ENCODE measurements at places on chromosomes 2 and 18.

DNA sequence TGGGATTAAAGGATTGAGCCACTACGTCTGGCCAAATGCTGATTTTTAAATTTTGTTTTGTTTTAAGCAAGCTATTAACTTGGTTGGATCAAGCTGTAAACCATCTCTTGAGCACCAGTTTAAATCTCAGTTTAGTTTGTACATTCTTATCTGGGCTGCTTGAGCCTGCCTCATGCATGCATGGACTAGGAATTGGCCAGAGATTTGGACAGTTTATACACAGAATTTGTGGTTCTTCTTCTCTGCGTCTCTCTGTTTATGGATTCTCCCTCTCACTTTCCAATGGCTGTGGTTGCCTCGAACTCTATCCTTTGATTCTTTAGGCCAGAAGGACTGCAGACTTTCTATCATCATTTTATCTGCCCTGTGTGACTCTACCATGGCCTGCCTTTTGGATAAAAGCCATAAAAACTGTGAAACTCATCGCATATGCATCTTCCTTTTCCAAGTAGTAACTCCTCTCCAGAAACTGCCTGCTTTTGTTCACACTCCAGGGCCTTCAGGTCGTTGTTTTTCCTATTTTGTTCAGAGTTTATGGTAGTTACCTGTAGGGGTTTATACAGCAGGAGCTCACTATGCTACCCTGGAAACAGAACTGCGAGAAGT is 32.5 kb upstream of the PLB1 start:
- no peak for DNase-seq

- peak; percentile 8 for DNase-seq
These were observed 7.4 kb upstream of the DUSP19 start for GRCh38 chr2:183070942-183071844.

DNA sequence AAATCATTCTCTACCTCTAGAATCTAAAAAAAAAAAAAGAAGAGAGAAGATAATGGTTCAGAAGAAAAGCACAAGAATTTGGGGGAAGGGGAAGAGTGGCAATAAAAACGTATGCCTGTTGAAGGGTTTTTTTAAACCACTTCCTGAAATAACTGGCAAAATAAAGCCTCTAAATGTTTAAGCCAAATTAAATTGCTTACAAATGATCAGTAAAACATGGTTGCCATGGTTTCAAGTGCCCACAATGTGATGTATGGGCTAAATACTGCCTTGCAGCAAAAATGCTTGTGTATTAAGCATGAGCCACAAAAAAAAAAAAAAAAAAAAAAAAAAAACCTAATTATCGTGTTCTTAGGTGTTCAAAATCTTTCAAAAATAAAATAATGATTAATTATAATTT is 60.8 kb downstream of the RBM43 start:
- DNase-seq: no peak

GRCh38 chr2:101419096-101419663 is 31.9 kb upstream of the CREG2 start:
- DNase-seq: peak; percentile 71

- DNase-seq: no peak
These were observed 73.3 kb upstream of the SP3 start for GRCh38 chr2:174038462-174038861.

DNA sequence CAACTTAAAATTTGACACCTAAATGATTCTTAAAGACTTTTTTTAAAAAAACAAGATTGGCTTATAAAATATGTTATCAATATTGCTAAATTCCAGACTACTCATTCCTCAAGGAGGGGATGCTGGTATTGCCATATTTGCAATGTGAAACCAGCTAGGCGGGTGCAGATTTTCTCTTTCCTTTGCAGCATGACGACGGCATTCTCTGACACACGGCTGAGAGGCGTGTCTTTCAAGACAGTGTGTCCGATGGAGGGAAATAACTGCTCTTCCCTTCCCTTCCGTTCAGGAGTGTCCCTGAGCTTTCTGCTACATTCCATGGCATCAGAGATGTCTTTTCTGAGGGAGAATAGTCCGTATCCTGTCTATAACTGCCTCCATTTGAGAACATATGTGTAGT is 38.2 kb upstream of the CNGA3 start:
- no peak for DNase-seq

DNA sequence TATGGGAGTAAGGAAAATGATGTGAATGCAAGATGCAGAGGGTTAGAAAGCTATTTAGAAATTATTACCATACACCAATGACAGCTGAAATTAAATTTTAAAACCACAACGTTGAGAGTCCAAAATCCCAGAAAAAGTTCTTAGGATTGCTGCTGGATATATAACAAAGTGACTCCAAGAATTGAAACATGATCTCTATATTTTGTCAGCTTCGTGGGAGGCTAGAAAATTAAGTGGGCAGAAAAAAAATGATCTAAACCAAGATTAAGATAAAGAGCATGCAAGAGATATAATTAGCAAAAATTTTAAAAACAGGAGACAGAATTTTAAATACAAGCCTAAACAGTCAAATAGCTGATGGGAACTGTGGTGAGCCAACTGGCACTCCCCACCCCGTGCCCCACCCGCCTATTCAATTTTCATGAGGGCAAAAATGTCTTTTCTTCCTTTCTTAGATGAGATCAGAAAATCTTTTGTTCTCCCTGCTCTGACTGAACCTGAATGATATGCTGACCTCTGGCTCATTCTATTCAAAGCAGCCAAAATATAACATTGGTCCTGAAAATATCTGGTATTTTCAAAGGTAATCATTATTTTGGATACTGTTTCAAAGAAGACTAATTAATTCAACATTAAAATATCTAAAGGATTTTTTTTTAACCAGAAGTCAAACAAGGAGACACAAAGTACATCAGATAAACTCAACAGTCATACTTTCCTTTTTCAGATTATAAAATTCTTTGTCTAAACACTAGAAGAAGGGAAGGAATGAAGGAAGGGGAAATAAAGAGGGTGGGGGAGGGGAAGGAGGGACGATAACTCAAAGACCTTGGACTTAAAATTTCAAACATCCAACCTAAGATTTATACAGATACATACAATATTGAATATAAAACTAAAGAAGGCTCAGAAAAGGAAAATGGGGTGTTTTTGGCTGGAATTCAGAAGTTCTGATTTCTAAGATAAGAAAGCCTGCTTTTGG is 12.2 kb downstream of the KANSL3 start:
- no peak for DNase-seq

- DNase-seq: no peak
These were observed 66.4 kb downstream of the KCNF1 start for GRCh38 chr2:10978090-10978670.

- no peak for DNase-seq
These were observed 105.0 kb downstream of the PRKRA start for GRCh38 chr2:178345951-178346350.

DNA sequence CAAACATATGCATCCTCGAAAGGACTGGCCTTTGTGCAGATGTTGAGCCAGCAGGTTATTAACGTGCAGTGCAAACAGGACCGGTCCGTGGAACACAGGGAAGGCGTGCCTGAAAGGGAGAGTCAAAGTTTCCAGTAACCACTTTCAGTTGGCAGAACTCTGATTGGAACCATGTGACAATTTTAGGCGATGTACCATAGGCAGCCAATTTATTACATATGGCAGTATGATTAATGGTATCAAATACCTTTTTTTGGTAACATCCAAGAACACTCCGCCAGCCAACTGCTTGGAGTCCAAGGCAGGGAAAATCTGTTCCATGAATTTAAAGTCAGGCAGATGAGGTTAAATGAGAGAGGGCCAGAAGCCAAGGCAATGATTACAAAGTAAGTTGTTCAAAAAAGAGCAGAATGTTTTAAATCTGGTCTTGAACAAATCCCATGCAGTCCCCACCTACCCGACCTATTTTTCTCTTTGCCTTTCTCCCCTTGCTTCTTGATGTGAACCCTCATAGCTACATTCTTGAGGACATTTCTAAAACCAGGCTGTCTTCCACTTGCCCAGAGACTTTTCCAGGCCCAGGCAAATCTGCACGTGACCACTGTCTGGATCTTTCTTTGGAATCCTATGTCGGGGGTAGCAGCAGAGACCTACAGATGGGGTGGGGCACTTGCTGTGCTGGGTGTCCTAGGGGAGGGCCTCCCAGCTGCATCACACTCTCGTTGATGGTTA is 351.7 kb downstream of the HRH4 start:
- DNase-seq: no peak

- DNase-seq: peak; percentile 53
These were observed 584 bp upstream of the DNER start for GRCh38 chr2:229714736-229715541.

GRCh38 chr2:20021405-20022009 is 9.0 kb upstream of the MATN3 start:
- no peak for DNase-seq

Data from stimulated activated CD4-positive, alpha-beta T cell treated with anti-CD3 and anti-CD28 coated beads, Interleukin-15, amount 100 ng/mL, for 24 hours (primary cell).